ENCODE measurements at places on chromosomes 11 and 22.

GRCh38 chr22:46055181-46055875 is 78.4 kb upstream of the WNT7B start:
- no peak for DNase-seq

DNA sequence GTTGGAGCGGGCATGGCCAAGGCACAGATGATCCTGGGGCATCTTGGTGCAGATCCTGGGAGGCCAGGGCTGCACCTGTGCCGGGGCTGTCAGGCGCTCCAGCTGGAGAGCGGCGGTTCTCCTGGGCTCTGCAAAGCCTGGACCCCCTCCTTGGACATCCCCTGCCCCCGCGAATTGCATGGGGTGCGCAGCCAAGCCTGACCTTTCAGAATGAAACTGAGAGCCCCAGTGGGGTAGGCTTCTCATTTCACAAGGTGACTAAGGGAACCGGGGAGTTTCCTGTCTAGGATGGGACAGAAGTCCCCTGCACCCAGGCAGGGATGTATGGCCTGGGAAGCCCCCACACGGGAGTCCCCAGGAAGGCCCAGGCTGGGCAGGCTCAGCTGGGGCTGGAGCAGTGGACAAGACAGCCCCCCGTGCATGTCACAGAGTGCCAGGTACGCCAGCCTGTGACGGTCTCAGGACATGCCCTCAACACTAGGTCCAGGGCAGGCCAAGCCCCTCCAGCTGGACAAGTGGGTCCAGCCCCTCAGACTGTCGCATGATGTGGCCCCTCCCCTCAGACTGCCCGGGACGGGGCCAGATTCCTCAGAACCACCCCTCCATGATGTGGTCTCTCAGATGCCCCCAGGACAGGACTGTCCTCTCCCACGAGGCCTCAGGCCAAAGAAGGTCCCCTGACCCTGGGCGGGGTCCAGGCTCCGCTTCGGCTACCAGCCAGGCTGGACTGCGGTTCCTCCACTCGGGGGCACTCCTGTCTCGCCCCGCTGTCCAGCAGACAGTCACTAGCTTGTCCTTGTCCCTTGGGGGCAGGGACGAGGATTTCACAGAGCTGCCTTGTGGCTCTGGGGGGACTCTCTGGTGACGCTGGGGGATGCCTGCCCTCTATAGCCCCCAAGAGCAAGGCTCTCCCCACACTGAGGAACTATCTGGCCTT is 2.3 kb downstream of the LSP1 start:
- no peak for DNase-seq

- no peak for DNase-seq
Measured at GRCh38 chr22:37218399-37218770, 6.1 kb upstream of the SSTR3 start.

- DNase-seq: no peak
Measured at GRCh38 chr22:49270595-49271368, 556.9 kb downstream of the BRD1 start.

DNA sequence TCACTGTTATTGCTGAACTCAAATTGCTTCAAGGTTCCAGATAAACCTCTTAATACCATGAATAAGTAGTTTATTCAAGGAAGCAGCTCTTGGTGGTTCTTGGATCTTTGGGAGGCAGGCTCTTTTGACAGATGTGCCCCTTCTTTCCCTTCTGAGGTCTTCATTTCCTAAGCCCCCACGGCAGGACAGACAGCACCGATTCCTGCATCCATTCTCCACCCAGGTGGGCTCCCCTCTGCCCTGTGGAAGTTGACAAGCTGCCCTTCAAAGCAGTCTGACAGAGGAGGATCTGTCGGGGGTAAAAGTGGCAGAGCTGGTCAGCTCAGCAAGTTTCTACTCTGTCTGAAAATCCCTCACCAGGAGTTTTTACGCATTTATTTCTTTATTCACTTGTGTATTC is 605.3 kb upstream of the B3GAT1 start:
- no peak for DNase-seq

- no peak for DNase-seq
Measured at GRCh38 chr22:35386670-35387288, 5.9 kb downstream of the HMOX1 start.

DNA sequence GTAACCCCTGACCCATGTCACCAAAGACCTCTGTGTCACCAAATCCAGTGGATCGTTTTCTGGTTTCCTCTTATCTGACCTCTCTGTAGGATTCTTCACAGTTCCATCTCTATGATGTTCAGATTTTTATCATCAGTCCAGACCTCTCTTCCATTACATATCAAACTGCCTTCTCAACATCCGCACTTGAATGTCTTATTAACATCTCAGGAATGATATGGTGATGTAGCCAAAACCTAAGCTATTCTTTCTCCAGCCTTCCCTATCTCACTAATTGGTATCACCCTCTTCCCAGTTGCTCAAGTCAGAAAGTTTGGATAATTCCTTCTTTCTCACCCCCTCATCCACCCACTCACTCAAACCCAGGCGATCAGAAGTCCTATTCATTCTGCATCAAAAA is 13.4 kb downstream of the APLNR start:
- no peak for DNase-seq

DNA sequence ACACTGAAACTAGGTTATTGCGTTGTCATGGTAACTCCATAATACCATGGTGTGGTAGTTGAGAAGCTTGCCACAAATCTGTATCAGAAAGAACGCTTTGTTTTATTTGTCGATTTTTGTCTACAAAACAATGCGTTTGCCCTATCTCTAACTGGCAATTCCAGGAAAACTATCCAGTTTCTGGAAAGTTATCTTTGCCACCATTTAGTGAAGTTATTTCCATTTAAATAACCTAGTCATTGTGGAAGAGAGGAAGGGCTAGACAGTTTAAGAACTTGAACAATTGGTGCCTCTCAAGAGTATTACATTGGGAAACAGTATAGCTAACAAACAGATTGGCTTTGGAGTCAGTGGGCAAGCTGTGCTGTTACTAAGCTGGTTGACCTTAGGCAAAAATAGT is 7.9 kb downstream of the HSD17B12 start:
- no peak for DNase-seq

DNA sequence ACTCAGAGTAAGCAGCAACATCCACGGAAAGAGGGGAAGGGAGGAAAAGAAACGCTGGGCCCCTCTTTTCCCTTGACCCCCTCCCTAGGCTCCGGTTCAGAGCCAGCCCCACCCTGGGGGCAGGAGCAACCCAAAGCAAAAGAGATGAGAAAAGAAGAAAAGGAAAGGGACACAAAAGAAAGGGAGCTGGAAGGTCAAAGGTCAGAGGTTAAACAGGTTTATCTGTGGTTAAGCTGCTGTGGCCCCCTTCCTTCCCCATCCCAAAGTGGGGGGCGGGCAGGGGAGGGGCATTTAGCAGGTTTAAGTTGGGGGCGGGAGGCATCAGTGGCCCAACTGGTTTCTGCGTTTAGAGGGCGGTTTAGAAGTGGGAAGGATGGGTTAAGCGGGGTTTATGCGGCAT is 35.6 kb downstream of the SLC22A12 start:
- no peak for DNase-seq

DNA sequence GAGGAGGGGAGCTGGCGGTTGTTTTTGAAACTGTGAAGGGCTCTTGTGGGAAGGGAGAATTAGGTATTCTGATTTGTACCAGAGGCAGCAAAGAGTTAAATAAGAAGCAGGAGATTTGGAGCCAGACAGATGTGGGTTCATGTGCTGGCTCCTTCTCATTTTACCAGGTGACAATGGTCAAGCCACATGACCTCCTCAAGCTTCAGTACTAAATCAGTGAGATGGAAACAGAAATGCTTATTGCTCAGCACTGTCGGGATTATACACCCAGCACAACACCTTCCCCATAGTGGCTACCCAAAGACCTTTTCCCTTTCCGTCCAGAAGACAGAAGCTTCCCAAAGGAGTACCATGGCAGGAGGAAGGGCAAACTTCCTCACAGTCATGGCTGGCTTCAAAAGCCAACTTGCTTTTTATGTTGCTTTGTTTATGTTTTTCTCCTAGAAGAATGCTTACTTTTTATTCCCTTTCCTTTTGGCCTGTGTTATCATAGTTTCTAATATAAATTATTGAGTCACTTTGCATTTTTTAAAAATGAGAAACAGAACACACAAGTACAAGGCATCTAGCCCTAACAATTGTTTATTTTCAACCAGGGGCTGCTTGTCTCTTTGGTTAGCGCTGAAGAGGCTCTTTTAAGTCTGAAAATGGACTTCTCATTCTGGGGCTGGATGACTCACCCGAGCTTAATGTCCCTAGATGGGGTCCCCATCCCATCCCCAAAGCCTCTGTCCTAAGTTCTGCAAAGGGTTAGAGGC is 181.5 kb upstream of the ZBED5 start:
- DNase-seq: no peak

GRCh38 chr11:28114731-28115130 is 6.5 kb downstream of the METTL15 start:
- DNase-seq: no peak

DNA sequence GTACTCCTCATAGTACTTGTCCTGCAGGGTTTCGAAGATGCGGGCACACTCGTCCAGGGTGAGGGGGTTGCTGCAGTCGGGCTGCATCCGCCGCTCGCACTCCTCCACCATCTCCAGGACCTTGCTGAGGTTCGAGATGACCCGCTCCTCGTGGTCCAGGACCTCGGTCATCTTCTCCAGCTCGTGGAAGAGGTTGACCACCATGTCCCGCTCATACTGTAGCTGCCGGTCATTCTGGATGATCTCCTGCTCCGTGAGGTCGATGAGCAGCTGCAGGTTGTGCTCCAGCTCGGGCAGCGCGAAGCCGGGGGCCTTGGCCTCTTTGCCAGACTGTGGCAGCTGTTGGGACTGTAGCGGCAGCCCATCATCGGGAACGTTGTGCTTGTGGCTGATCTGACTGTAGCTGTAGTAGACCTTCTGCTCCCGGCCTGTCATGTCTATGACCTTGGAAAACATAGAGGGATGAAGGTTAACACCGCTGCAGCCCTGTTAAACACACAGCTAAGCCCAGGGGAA is 13.0 kb downstream of the TFIP11 start:
- no peak for DNase-seq

DNA sequence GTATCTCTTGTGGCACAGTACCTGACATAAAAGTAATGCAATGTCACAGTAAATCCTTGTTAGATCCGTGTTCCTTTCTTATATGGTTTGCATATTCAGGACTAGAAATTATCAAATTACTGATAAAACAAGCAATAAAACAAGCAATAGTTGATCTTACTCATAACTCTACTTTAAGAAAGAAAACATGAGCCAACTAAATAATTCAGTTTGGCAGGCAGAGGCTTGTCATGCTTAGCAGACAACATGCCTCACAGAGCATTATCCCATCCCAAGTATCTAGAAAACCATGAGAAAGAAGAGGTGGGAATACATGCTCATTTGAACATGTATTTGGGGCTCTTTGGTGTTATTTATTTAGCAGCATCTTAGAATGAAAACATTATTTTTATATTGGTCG is 241.9 kb downstream of the SOX6 start:
- no peak for DNase-seq

DNA sequence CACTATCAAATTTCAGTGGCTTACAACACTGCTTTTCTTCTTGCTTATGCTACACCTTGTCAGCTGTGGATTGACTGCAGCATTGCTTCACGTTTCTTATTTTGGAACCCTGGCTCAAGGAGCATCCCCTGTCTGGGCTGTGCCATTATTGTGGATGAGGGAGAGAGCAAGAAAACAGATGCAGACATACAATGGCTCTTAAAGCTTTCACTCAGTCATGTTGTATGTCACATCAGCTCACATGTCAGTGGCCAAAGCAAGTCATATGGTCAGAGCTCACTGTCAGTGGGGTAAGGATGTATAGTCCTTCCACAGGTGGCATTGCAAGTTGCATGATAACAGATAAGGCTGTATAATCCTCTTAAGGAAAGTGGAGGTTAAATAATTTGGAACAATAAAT is 10.0 kb downstream of the ARHGEF12 start:
- no peak for DNase-seq

DNA sequence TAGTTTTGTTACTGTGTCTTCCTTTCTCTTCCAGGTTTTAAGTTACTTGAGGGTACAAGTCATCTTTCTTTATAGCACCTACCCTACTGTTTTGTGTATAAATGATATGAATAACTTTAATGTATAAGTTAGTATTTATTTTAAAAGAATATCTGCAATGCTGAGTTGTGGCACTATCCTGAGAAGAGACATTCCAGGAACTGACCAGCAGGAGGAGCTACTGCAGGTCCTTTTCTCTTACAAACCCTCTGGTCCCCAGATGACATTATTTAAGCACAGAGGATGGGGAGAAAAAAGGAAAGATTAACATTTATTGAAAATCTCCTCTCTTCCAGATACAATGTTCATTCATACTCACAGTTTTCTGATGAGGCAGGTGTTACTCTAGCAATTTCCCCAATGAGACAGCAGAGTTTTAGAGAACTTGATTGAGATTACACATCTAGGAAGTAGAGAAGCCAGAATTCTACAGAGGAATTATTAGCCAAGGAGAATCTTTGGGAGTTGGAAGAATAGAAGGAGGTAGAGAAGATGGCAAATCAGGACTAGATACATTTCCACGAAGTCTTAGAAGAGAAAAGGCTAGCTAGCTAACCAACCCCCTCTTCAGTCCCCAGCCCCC is 541.2 kb upstream of the API5 start:
- no peak for DNase-seq

GRCh38 chr11:38460429-38460828 is 1862.4 kb upstream of the RAG2 start:
- DNase-seq: no peak

DNA sequence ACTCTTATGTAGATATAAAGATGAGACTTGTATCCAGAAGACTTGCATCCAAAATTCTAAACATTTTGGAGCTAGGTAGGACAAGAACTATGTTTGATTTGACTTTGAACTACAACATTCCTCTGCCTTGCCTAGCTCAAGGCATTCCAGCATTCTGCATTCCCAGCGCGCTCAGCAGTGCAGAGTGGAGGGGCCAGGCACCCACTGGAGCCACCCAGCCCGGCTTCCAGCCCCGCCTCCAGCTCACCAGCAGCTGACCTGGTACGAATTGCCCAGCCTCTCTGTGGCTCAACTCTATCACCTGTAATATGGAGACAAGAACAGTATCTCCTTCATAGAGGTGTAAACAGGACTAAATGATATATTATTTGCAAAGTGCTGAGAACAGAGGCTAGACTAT is 28.8 kb downstream of the PRDM10 start:
- DNase-seq: no peak

DNA sequence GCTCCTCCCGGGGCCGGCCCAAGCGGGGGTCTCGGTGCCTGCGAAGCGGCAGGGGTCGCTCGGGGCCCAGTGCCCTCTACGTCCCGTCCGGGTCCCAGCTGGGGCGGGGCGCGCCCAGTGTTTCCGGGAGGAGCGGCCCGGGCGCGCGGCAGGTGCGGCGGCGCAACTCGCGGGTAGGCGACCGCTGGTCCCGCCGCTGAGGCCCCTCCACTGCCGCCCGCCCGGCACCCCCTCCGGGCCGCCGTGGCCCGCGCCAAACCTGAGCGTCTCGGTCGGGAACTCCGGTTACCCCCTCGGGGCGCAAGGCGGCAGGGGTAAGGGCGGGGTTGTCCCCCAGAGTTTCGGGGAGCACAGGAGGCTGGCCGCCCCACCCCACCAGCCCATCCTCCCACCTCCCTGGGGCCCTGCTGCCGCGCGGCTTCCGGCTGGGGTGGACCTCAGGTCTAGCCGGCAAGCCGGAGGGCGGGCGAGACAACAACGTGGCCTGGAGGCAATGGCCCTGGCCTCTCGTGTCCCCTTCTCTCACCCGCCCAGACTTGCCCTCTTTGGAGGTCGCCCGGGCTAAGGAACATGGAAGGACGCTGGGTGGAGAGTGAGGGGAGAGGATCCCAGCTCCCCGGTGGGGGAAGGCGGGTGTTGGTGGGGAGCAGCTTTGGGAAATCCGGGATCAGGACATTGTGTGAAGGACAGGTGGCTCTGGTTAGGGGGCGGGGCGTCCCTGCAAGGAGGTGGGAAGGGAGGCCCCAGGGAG is 398 bp upstream of the CRACR2B start:
- no peak for DNase-seq

GRCh38 chr11:46981436-46981835 is 44.9 kb downstream of the CSTPP1 start:
- DNase-seq: no peak

- no peak for DNase-seq
Measured at GRCh38 chr11:69912161-69912910, 93.1 kb upstream of the FGF3 start.
